H4 (cell line): ENCODE measurements at places on chromosomes 6 and 20. TPM values are rescaled to one million over a fixed set of nuclear protein-coding genes. Genes with fewer than 3 reads are reported as not detected.

HTR1B gene
- total RNA-seq, result not detected in 2 replicates

DEFB124 gene
- not detected in 2 replicates for total RNA-seq

ZSCAN26 gene
- 13.6 and 14.1 TPM in 2 replicates for total RNA-seq

AIF1 gene
- total RNA-seq, result not detected in 2 replicates

UNC5CL gene
- 0.25 and 0.27 TPM in 2 replicates for total RNA-seq

SLPI gene
- total RNA-seq, result 79.8 and 84.9 TPM in 2 replicates

LAMA5 gene
- 4.4 and 4.5 TPM in 2 replicates for total RNA-seq

ADISSP gene
- total RNA-seq, result 38.3 and 38.9 TPM in 2 replicates

C6orf163 gene
- total RNA-seq, result 0.12 TPM in 1 of 2 replicates, not detected in the other

NKAPL gene
- not detected in 2 replicates for total RNA-seq

GTSF1L gene
- not detected in 2 replicates for total RNA-seq

HAO1 gene
- not detected in 2 replicates for total RNA-seq

SNHG17 gene
- total RNA-seq, result 6.1 and 6.7 TPM in 2 replicates
